Common myeloid progenitor, CD34-positive (primary cell): ENCODE measurements at places on chromosomes 12 and 14.

DNA sequence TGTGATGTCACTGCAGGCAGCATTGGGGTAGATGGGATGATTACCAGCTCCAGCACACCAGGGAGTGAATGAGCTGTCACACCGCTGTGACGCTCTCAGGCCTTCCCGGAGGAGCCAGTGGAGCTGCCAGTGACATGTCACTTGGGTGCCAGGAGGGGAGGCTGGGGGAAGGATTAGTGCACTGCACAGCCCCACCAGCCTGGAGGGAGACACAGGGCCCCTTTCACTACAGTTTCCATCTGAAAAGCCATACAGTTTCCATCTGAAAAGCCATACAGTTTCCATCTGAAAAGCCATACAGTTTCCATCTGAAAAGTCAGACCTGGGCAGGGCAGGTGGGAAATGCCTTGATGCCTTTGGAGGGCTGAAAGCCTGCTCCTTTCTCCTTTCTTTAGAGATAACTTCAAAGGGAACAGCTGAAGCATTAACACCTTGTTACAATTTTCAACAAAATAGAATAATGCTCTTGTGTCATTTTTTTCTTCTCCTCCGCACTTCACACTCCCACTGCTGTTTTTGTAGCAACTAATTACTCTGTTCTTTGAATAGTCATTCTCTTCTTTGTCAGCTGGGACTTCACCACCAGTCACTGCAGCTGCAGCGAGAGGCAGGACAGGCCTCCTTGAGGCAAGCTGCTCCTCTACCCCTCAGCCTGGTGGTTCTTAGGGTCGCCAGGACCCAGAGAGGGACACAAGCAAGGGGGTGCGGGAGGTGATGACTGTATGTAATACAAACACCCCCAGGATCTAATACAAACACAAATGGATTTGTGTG, 256.9 kb upstream of the RGS6 start:
- no peak for DNase-seq

DNA sequence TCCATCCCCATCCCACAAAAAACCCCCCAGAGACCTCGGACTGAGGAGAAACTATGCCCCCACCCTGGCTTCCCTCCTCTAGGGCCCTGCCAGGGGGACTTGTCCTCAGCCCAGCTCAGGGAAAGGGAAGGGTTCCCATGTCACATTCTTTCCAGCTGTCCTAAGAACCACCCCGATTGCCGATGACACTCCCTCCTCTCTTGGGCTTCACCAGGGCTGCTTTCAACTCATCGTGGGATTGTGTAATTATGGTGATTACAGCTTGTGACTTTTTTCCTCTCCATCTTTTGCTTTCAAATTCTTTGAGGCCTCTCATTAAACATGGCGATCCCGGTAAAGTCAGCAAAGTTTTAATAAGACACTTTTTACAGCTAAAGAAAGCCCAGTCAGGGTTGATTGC, 344.0 kb downstream of the DPF3 start:
- DNase-seq: no peak

- no peak for DNase-seq
Measured at GRCh38 chr12:127771546-127771945, 495.4 kb upstream of the TMEM132C start.

DNA sequence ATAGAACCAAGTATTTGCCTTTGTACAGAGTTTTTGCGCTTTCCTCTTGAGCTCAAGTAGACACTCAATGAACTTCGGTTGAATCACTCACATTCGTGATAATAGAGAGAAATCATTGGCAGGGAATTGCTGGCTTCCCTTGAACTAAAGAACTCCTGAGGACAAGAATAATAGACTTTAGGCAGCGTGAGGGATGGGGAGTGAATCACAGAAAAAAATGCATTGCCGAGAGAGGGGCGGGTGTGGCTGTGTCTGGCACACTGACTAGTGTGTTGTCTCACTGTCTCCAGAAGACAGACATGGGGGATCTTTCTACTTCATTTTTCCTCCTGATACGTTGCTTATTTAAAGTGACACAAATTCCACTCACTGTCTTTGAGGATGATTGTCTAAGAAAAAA, 805.2 kb downstream of the BCL11B start:
- DNase-seq: no peak

DNA sequence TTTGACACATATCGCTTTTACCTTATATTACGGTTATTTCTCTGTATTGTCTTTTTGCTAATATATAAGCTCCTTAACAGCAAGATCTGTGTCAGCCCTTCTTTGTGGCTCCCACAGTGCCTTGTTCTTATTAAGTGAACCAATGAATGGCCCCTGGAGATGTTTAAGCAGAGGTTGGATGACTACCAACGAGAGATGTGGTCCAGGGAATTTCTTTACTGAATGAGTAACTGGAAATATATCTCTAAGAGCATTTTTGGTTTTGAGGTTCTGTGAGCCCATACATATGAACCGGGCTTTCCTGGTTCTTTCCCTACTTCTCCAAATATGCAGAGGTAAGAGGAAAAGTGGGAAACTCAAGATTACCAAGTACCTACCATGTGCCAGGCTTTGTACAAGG, 23.5 kb downstream of the CALCOCO1 start:
- DNase-seq: no peak

- DNase-seq: peak; percentile 86
Measured at GRCh38 chr14:70289138-70289537, 70.3 kb downstream of the COX16 start.

GRCh38 chr14:23090254-23090636, 4.7 kb downstream of the ACIN1 start:
- DNase-seq: no peak

DNA sequence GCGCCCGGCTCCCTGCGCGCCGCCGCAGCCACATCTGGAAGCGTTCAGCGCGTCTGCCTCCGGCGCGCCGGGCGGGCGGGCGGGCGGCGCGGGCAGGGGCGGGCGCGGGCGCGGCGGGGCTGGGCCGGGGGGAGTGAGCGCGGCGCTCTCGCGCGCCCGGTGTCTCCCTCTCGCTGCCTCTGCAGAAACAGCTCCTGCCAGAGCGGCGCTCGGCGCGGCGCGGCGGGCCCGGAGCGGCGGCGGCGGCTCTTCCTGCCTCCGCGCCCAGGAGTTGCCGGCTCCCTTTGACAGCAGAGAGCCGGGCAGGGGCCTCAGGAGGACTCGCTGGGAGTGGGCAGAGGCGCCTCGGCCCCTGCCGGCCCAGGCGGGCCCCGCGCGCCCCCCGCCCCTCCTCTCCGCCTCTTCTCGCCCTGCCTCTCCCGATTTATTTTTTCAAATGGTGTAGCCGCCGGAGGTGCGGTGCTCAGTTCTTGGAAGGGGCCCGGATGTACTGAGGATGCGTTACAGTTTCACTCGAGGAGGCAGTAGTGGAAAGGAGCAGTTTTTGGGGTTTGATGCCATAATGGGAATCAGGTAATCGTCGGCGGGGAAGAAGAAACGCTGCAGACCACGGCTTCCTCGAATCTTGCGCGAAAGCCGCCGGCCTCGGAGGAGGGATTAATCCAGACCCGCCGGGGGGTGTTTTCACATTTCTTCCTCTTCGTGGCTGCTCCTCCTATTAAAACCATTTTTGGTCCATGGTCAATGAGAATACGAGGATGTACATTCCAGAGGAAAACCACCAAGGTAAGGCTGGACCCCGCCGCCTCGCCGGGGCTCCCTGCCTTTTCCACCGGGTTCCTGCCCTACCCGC, at the start of gene CACNA1C:
TSS of gene CACNA1C (plus strand) at position 162 of the 853 bp plus-strand sequence. CDS start at position 738, 576 bp downstream.
- peak; percentile 51 for DNase-seq

DNA sequence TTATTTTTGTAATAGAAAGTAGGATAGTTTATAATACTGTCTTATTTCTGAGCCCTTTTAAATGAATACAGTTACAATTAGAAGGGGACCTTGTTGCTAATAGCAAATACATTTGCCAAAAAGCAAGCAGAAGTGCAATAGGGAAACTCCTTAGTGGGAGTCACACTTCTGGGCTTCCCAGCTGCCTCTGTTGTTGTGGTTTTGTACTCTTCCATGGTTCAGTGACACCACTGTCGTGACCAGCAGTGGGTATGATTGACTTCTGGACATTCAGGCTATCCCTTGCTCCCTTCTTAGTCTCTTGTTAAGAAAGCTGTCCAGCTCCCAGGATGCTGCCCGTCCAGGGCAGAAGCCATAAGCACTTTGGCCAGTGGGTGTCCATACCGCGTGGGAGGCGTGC, 22.6 kb downstream of the TCTN1 start:
- peak; percentile 11 for DNase-seq

DNA sequence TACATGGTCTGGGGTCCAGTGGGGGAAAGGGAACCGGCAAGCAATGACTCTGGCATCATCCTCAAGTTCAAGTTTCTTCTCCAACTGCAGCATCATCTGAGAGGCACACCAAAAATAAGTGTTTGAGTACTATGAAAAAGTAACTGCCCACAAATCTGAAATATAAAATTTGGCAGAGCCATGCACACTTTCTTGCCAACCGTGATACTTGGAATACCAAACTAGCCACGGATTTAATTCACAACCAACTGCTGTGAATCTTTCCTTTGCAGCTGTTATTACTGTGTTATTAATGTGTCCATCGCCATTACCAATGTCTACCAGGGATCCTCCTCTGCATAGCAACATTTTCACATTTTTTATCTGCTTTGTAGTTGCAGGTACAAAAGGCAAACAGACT, 74.6 kb downstream of the GXYLT1 start:
- no peak for DNase-seq

- no peak for DNase-seq
Measured at GRCh38 chr12:50545213-50545612, 40.4 kb downstream of the DIP2B start.

- DNase-seq: no peak
Measured at GRCh38 chr12:92288561-92288960, 142.9 kb upstream of the BTG1 start.

- DNase-seq: no peak
Measured at GRCh38 chr14:40410708-40411107, 978.5 kb upstream of the FBXO33 start.

GRCh38 chr12:47782372-47782770, 9.3 kb downstream of the SLC48A1 start:
- DNase-seq: peak; percentile 52

GRCh38 chr12:122182887-122183587, at the start of gene LRRC43:
Gene LRRC43, plus strand, starts transcription at chr12:122183123. Its CDS starts 22 bp downstream, at chr12:122183145.
- DNase-seq: peak; percentile 35

DNA sequence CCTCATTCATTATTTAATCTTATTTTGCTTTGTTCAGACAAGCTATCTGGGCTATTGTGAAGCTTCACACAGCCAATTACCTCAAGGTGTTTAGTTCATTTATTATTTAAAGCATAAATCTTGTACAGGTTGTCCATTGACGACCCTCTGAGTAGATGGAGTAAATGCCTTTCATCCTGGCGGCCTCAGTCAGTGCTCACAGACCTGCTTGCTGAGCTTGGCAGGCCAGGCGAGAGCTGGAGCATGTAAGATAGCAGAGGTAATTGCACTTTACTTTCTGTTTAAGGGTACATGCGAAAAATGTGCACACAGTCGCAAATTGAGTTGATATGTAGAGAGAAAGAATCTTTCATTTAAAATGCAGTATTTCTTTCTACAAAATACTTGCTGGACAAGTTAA, 224.4 kb downstream of the NPAS3 start:
- DNase-seq: no peak

DNA sequence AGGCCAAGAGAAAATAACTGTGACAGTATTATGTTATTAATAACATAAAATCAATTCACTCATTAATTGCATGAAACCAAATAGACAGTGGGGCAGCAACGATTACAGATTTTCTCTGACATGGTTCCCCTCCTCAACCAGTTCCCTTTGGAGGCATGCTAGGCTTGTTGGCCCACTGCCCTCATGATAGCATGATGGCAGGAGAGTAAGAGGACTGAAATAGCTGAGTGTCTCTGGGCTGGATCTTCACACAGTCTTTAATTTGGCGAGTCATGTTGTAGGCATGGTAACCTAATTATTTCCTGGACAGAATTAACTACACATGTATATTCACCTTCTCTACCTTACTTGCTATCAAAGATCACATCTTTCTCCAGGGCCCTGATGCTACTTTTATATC, 266.2 kb upstream of the PELI2 start:
- DNase-seq: no peak
